ENCODE measurements at places on chromosomes 1 and 21. TPM values are rescaled to one million over a fixed set of nuclear protein-coding genes. Genes with fewer than 3 reads are reported as not detected.

OLFML2B gene
- total RNA-seq: not detected

DNA sequence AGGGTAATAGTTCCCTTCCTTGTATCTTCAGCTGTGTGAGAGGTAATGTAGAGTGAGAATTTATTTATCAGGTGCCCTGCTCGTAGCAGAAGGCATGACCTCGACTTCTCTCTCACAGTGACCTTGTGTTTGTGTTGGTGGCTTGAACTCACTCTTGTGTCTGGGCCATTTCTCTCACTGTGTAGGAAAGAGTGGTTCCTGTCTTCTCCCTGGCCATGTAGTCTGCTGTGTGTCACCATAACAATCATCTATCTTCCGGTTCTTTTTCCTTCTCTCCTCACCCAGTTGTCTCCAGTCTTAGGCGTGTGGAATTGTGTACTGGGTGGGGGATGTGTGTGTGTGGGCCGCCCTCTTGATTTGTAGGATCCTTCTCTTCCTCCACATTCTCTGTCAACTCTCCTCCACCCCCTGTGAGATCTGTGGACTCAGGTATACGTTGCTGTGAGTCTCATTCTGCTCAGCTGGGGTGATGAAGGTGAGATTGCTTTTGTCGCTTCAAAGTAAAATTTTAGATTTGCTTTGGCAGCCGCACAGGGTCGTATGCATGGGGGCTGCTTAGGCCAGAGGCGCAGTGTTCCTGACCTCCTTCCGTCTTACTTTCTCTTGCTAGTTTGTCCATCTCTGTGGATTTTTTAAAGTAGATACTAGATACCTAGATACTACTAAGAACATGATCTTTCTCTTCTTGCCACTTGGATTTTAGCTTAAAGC is 31.6 kb downstream of the MAPKAPK2 start:
- DNase-seq: no peak
- no peak overlapping the region for H3K4me3 ChIP-seq

FMO3 gene
- total RNA-seq: not detected

KIAA1614 gene
- not detected for total RNA-seq

DNA sequence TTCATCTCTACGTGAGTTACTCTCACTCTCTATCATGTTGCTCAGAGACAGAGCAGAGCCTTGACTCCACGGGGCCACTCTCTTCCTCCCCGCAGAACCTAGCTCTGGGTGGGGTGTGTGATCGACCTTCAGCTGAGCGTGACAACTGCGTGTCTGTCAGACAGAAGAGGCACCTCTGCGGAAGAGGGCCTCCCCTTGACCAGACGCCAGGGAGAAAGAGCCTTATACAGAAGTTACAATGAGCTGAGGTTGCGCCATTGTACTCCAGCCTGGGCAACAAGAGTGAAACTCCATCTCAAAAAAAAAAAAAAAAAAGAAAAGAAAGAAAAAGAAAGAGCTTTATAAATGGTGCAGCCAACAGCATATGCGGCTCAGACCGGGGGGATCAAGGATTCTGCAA is 22.9 kb downstream of the SYT2 start:
- no peak overlapping the region for H3K27ac ChIP-seq
- DNase-seq: no peak
- no peak overlapping the region for H3K4me3 ChIP-seq
- no peaks in the 10 kb centered on the region for H3K27me3 ChIP-seq
- H3K36me3 ChIP-seq: no peaks in the 10 kb centered on the region

C8A gene
- not detected for total RNA-seq

GRCh38 chr1:164562061-164562460 is 3.1 kb downstream of the PBX1 start:
- no peak for DNase-seq
- H3K4me3 ChIP-seq: no peak overlapping the region
- H3K36me3 ChIP-seq: no peaks in the 10 kb centered on the region
- H3K27ac ChIP-seq: no peak overlapping the region
- no peaks in the 10 kb centered on the region for H3K27me3 ChIP-seq

B3GALT5 gene
- total RNA-seq: not detected

RXRG gene
- total RNA-seq: not detected

CHIA gene
- total RNA-seq: not detected

FCRL4 gene
- total RNA-seq: not detected

GSTM5 gene
- not detected for total RNA-seq

DNA sequence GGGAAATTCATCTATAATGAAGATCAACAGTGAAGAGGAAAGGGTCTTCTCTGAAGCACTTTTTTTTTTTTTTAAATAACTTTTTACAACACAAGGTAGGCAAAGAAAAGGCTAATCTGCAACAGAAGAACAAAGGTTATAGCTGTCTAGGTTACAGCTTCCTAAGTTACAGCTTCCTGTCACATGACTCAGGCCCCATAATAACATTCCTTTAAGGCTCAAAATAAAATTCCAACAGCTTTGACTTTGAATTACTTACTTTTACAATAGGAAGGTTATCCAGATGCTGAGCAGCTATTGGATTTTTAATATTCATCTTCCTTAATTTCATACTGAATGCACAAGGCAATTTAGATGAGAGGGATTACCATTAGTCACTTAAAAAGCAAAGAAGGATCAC is 40.4 kb upstream of the TMEM61 start:
- no peak for DNase-seq
- no peaks in the 10 kb centered on the region for H3K36me3 ChIP-seq
- no peaks in the 10 kb centered on the region for H3K27me3 ChIP-seq
- H3K4me1 ChIP-seq: no peaks in the 10 kb centered on the region

FAM72C gene
- total RNA-seq: 13.7 TPM

DNA sequence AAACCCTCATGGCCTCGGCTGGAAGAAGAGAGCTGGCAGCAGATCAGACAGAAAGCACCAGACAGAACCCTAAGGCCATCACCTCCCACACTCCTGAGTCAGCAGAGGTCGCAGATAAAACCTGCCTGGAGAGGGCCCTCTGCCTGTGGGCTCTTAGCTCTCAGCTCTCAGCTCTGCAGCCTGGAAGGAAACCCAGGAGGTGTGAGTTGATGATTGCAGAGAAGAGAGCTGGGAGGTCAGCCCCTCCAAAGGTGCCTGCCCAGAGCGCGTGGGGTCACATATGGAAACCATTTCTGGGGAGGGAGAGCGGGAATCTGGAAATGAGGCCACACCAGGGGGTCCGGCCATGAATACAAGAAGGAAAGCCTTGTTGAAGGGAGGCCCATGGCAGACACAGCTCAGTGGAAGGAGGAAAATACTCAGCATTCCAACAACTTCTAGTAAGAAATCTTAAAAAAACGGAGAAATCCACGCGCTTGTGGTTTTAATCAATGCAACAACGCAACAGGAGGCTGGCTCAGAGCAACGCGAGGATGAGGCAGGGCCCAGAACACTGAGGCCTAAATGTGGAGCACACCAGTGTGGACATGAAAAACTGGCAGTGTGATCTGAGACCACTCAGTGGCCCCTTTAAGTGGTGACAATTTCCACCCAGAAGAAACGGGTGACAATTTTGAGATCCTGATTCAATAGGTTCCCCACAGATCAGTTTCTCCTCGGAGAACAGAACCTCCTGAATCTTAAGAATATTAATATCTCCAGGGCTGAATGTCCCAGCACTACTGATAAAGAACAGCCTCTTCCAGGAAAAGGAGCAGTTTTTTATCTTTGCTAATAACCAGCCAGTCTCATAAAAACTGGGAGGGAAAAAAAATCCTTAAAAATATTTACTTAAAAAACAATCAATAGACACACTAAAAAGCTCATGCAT is 45.7 kb downstream of the PSMG1 start:
- no peak overlapping the region for H3K27ac ChIP-seq
- H3K4me3 ChIP-seq: no peak overlapping the region
- no peak for DNase-seq
- no peaks in the 10 kb centered on the region for H3K36me3 ChIP-seq
- no peaks in the 10 kb centered on the region for H3K27me3 ChIP-seq
- no peaks in the 10 kb centered on the region for H3K4me1 ChIP-seq

GRCh38 chr1:5970610-5971273 is 21.5 kb downstream of the NPHP4 start:
- H3K36me3 ChIP-seq: no peaks in the 10 kb centered on the region
- no peaks in the 10 kb centered on the region for H3K27me3 ChIP-seq
- no peaks in the 10 kb centered on the region for H3K4me1 ChIP-seq
- H3K27ac ChIP-seq: no peak overlapping the region
- H3K4me3 ChIP-seq: no peak overlapping the region

DNA sequence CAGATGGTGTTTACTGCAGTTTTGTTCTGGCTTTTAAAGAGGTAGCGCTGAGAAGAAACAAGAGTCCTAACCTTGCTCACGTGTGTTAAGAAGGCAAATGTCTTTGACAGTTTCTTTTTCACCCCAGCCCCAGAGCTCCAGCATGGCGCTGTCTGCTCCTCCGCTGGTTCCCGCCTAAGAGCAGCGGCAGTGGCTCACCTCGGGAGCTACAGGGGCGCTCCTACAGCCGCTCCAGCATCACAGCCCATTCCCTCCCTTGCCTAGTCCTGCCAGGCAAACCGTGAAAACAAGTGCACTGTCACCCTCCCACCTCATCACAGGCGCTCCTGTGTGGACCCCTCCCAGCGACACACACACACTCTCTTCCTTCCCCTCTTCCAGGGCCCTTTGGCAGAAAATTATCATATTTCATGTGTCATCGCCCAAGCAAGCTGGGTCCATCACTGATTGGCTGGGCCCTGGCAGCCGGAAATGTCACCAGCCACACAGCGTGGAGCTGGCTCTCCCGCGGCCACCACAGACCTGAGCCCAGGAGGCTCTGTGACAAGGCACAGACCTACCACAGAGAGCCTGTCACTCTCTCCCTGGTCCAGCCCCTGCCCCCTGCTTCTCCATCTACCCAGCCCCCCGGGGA is 1.2 kb upstream of the HIVEP3 start:
- H3K27ac ChIP-seq: no peak overlapping the region
- DNase-seq: peak; percentile 69
- H3K4me1 ChIP-seq: no peaks in the 10 kb centered on the region
- no peaks in the 10 kb centered on the region for H3K27me3 ChIP-seq
- no peaks in the 10 kb centered on the region for H3K36me3 ChIP-seq
- no peak overlapping the region for H3K4me3 ChIP-seq

DNA sequence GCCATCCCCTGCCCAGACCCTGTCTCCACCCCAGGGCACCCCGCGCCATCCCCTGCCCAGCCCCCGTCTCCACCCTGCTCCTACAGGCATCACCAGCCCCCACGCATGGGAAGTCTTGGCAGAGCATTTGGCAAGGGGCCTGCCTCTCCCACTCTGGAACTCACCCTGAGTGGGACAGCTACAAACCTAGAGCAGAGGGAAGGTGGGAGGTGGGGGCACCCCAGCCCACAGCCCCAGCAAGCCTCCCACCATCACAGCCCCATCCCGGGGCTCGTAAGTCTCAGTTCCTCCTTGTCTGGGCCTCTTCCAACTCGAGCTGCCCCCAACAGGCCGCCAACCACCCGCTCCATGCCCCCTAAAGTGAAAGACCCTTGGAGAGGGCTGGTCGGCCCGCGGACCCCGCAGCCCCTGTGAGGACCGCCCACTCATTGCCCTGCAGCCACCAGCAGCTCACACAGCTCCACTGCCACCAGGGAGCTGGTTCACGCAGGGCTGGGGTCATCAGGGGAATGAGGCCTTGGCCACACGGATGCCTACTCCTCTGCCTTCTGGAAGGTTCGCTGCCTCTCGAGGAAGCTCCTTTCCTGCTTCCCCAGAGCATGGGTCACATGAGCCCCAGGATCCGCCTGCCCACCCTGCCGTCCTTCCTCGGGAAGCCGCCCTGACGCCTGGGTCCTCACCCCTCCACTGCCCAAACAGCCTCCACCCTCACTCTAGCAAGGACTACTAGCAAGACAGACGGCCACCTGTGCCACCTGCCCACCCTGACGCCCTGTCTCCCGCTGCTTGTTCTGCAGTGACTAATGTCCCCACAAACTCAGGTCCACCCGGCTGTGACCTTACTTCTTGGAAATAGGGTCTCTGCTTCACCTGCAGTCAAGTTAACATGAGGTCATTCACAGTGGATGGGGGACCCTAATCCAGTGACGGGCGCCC is 14.4 kb downstream of the MEGF6 start:
- H3K27ac ChIP-seq: no peak overlapping the region
- H3K4me1 ChIP-seq: peaks cover 16% of the 10 kb centered on the region
- H3K4me3 ChIP-seq: no peak overlapping the region

- no peaks in the 10 kb centered on the region for H3K36me3 ChIP-seq
- no peak overlapping the region for H3K4me3 ChIP-seq
Measured at GRCh38 chr1:244989813-244990212, 125.5 kb upstream of the HNRNPU start.

C4BPB gene
- not detected for total RNA-seq

GRCh38 chr1:216686860-216687766 is 36.1 kb downstream of the ESRRG start:
- H3K36me3 ChIP-seq: no peaks in the 10 kb centered on the region
- H3K27me3 ChIP-seq: no peaks in the 10 kb centered on the region
- DNase-seq: no peak
- H3K4me1 ChIP-seq: no peaks in the 10 kb centered on the region
- H3K27ac ChIP-seq: no peak overlapping the region

DNA sequence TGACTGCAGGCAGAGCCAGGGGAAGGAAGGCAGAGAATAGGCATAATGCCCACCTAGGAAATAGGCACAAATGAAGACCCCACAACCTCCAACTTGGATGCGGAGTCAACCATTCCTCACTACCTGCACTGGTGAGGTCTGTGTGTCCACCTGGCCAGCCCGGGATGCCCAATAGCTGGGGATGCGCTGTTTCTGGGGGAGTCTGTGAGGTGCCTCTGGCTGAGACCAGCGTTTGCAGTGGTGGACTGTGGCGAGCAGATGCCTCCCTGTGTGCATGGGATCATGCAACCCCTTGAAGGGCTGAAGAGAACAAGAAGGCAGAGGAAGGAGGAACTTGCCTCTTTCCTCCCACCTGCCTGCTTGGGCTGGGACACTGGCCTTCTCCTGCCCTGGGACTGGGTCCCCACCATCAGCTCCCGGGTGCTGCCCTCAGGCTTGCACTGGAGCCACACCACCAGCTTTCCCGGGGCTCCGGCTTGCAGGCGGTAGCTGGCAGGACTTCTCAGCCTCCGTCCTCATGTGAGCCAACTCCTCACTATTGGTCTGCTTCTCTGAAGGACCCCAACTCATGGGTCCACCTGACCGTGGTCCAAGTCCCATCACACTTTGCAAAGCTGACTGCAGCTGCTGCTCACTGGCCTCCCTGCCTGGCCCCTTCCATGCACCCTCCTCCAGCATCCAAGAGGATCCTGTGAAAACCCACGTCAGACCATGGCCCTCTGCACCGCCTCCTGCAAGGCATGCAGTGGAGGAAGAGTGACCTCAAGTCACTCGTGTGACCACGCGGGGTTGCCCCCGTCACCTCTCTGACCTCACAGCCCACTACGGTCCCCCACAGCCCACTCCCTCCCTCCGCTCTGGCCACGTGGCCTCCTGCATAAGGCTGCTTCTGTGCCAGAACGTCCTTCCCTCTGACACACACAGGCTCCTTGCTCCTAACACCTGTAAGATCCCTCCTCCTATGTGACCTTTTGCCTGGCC is 2.7 kb upstream of the PDE9A start:
- H3K4me3 ChIP-seq: no peak overlapping the region
- H3K27me3 ChIP-seq: no peaks in the 10 kb centered on the region
- H3K36me3 ChIP-seq: no peaks in the 10 kb centered on the region
- DNase-seq: no peak
- H3K4me1 ChIP-seq: peaks cover 4% of the 10 kb centered on the region
